ENCODE measurements at places on chromosomes 5 and 9.

- no peak for DNase-seq
These were observed 17.4 kb downstream of the C9orf85 start for GRCh38 chr9:71928806-71929205.

DNA sequence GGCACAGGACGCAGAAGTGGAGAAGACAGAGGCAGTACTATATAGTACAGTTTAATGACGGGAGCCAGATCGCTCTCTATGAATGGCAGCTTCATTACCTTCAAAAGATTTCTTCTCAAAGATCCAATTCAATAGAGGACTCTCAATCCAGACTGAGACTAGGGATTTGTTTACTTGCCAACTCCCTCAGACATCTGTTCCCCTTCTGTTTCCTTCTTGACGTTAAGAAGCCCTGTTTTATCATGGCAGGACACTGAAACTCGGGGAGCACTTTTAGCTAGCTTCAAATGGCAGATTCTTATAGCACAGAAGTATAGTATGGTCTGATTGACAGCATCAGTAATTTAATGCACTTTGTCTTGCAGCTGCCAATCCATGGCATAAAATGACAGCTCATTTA, 747.3 kb upstream of the C9orf72 start:
- DNase-seq, result no peak

GRCh38 chr9:694092-694402, 147.4 kb upstream of the DMRT1 start:
- DNase-seq, result no peak

DNA sequence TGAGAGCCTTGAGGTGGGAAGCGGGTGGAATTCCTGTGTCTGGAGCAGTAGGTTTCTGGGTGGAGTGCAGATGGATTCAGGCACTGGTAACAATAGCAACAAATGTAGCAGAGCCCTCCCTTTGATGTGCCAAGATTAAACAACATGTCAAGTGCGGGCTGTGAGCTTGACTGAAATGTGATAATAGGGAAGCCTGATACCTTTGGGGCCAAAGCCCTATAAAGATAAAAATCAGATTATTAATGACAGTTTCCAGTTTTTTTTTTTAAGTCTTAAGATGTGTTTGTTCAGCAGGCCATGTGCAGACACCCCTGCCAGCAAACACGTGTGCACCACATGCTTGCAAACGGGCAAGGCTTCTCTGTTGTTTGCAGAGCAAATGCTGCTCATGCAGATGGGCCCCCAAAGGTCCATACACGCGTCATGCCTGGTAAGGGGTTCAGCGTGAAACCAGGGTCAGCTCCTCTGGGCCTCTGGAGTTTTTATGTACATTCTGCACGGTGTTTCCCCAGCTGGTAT, 193.2 kb downstream of the GADD45G start:
- DNase-seq, result no peak

DNA sequence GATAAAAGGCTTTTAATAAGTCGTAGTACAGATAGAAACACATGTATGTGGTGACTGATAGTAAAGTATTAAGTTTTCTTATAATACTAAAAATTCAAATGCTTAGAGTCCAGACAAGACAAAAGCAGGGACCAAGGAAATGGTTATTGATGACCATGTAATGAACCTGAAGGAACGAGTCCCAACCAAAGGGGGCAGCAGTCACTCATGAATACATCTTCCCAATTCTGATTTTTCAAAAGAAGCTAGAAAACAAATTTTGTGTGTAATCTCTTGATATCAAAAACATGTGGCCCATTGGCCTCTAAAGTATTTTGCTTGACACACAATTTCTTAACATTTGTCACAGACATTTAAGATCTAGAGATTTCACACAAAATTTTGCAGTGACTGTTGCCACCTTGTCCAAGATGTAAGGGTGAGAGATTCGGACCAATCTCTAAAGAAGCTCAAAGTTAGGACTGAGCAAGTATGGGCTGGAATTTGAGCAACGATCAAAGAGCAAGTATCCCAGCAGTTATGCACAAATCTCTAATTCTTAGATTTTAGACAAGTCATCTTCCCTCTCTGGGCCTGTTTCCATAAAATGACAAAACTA, 66.8 kb downstream of the ARL15 start:
- peak; percentile 22 for DNase-seq

GRCh38 chr5:62143268-62144229, 162.5 kb upstream of the KIF2A start:
- DNase-seq, result peak; percentile 17

GRCh38 chr9:35398651-35399335, 91.1 kb upstream of the RUSC2 start:
- no peak for DNase-seq

GRCh38 chr5:154576429-154576806, 98.4 kb upstream of the HAND1 start:
- DNase-seq, result no peak

DNA sequence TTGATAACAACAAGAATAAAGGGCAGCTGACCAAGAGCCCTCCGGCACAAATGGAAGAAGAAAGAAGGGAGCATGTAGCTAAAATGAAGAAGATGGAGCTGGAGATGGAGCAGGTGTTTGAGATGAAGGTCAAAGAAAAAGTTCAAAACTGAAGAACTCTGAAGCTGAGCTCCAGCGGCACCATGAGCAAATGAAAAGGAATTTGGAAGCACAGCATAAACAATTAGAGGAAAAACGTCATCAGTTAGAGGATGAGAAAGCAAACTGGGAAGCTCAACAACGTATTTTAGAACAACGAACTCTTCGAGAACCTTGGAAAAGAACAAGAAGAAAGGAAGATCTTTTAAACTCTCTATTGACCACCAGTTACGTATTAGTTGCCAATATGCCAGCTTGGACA, 100.9 kb downstream of the GABBR2 start:
- DNase-seq, result no peak

GRCh38 chr9:20640331-20641187, 18.3 kb upstream of the MLLT3 start:
- DNase-seq, result no peak

DNA sequence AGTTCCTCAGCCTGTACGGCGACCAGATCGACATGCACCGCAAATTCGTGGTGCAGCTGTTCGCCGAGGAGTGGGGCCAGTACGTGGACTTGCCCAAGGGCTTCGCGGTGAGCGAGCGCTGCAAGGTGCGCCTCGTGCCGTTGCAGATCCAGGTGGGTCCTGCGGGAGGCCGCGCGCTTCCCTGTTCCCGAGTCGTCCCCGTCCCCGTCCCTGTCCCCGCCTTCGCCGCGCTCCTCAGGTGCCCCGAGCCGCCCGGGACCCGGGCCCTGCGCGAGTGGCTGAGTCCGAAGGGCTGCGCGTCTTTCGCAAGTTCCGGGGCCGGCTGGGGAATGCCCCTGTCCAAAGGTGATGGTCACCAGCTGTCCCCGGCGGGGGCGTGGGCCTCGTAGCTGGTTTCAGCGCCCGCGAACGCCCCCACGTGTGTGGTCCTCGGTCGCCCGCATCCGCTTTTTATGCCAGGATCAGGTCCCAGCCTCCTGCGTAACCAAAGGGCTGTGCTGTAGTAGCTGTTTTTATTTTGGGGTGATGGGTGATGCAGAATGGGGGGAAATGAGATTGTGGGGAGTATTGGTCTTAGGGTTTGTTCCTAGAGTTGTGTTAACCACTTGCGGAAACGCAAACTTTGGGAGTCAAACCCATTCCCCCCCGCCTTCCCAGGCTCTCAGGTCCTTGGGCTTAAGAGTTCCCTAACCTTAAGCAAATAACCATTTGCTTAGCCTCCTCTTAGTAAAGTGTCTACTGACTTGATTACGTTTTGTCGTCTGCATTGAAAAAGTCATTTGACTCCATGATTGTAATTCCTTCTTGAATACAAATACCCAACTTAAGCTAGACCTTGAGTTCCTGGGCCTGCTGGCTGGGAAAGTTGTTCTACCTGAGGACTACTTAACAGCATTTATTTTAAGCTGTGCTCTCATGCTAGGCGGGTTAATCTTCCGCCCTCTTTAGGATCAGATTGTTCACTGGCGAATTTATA, 663 bp downstream of the ISOC1 start:
- DNase-seq, result peak; percentile 60

GRCh38 chr5:40484495-40484894, 195.2 kb upstream of the PTGER4 start:
- no peak for DNase-seq

DNA sequence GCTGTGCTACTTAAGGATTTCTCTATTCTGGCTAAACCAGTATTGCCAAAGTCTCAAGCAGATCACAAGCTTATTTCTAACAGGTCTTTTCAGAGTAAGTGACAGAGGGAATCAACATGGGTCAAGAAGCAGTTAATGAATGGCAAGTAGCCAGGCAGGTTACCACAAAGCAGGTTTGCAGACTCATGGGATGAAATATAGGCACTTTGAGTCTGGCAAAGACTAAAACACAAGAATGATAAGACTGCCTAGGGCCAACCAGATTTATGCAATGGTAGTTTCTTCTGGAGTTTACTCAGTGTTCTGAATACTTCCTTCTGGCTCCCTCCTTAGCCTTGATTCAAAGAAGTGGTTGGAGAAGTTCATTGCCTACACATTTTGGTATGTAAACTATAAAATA, 3.6 kb downstream of the HMGCS1 start:
- no peak for DNase-seq

DNA sequence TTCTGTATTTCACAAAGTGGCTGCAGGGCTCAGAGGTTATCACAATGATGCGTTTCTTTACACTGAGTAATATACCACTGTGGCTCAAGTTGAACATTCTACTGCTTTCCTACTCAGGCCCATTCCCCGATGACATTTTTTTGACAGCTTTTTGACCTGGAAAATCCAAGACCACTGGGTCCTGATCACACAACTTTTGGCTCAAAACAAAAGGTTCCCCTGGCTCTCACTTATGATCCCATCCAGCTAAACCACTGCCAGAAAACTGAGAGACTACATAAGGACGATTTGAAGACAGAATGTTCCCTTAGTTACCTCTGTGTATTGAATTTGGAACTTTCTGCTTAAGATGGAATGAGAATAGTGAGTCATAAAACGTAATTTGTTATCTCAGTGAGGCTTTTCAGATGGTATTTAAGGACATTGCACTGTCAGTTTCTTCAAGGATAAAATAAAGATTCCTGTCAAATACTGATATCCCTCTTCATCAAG, 78.0 kb upstream of the FBXL7 start:
- DNase-seq, result no peak

DNA sequence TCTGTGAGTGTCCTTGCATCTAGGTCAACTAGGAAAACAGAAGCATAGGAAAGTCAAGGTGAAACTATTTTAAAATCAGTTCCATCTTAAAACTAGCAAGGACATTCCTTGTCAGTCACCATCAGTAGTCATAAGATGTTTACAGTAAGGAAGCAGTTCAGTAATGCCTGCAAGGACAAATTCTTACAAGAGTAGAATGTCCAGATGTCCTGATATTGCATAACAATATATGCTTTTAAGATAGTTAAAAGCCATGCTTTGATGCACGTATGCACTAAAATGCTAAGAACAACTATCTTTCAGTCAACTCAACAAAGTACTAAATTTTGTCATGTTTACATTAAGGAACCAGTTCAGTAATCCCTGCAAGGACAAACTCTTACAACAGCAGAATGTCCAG, 11.3 kb upstream of the SVEP1 start:
- no peak for DNase-seq

GRCh38 chr5:175598774-175599173, 59.1 kb upstream of the HRH2 start:
- DNase-seq, result no peak

- DNase-seq, result no peak
These were observed 213.3 kb downstream of the SEMA6A start for GRCh38 chr5:116361171-116361967.

DNA sequence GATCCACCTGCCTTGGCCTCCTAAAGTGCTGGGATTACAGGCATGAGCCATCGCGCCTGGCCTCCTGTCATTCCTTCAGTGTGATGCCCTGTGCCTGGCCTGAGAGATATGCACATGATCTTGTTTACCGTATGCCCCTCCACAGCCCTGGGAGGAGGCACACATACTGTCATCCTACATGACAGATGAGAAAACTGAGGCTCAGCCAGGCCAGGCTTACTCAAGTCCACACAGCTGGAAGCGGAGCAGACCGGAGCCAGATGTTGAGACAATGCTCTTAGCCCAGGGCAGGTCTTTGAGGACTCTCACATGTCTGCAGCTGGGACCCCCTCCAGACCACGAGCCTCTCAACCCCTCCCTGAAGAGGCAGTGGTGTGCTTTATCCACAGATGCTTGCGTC, 38.7 kb upstream of the SH3PXD2B start:
- DNase-seq, result no peak

DNA sequence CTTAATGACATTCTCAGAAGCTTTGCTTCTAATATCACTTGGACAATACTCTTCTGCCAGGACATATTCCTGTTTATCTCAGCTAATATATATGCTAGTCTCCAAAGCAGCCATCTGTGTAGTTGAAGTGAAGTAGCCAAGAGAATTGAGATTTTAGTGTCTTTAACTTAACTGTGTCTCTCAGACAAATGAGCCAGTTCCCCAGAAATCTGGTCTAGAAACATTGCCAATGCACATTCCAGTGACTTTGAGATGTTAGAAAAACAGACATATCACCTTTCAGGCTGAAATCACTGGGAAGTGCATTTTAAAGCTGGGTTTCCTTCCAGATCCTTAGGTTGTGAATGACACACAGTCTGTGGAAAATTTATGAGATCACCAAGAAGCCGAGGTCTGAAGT, 114.6 kb downstream of the MTX3 start:
- no peak for DNase-seq

DNA sequence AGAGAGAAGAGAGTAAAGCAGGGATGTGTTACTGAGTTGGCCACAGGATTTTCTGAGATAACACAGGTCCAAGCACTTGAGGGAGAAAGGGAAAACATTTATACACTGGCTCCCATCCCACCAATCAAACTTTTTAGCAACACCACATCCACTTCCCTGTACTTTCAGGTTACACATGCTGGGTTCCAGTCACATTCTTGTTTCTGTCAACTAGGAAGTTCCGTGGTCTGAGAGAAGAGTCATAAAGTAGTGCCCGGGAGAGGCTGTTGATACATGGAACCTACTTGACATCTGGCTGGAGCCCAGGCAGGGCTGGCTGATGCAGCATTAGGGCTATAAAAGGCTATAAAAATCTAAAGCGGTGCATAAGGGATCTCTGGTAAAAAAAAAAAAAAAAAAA, 473.9 kb upstream of the COX7C start:
- DNase-seq, result no peak

DNA sequence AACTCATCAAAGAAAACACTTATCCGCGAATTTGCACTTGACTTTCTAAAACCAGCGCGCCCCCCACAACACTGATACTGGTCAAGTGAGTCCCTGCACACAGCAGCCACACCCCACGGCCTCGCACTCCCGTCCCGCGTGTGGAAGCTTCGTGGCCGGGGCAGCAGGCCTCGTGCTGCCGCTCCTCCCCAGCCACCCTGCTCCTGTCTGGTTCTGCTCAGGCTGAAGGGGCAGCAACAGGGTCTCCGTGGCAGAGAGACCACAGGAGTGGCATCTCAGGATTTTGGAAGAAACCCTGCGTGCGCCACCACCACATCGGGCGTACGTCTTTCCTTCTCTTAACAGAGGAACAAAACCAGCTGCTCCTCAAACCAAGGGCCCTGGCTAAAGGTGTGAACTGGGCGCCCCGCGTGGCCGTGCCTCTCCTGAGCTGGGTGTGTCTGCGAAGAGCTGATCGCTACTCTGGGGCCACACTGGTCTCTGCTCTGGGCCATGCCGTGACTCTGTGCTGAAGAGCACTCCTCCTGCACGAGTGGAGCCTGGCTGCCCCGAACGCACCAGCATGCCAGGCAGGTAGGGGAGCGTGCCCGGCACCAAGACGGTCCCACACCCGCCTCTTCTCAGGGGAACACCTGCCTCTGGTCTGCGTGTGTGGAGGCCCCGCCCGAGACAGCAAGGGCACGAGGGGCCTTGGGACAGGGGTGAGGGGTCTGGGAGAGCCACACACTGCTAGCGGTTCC, 17.4 kb upstream of the LHX3 start:
- DNase-seq, result no peak

GRCh38 chr5:116738615-116739261, 164.1 kb upstream of the SEMA6A start:
- no peak for DNase-seq

- DNase-seq, result no peak
These were observed 57.8 kb upstream of the HSPA9 start for GRCh38 chr5:138632900-138633489.
